ENCODE measurements at places on chromosomes 7 and 10.

GRCh38 chr10:69774596-69774995 lies 27.1 kb upstream of the COL13A1 start:
- DNase-seq: no peak

DNA sequence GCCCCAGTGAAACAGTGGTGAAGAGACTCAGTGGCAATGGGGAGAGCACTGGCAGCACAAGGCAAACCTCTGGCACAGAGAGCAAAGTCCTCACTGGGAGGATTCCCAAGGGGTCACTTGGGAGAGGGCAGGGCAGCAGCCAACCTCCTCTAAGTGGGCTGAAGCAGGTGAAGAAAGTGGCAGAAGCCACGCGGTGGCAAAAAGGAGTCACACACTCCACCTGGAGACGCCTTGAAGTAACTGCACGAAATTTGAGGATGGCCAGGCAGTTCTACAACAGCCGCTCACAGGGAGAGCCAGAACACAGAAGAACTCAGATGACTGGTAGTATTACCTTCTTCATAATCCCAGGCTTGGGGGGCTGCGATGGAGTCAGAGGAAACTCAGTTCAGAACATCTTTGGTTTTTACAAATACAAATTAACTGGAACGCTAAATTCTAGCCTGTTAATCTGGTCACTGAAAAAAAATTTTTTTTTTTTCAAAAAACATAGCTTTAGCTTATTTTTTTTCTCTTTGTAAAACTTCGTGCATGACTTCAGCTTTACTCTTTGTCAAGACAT lies 574 bp upstream of the IL6 start:
- peak; percentile 35 for DNase-seq

DNA sequence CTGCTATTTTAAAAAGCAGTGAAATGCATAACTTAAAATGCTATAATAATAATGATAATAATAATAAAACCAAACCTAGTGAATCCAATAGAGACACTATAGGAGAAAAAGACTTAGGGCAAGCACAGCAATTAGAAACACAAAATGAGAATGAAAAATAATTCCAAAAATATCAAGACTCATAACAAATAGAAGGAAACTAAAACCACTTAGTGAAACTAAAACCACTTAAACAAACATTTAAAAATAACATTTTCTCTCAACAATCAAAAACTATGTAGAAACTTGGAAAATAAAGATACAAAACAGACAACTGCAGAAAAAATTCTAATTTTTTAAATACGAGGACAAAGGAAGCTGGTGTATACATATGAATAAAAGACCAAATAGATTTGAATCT lies 655.2 kb upstream of the NRG3 start:
- DNase-seq: no peak

DNA sequence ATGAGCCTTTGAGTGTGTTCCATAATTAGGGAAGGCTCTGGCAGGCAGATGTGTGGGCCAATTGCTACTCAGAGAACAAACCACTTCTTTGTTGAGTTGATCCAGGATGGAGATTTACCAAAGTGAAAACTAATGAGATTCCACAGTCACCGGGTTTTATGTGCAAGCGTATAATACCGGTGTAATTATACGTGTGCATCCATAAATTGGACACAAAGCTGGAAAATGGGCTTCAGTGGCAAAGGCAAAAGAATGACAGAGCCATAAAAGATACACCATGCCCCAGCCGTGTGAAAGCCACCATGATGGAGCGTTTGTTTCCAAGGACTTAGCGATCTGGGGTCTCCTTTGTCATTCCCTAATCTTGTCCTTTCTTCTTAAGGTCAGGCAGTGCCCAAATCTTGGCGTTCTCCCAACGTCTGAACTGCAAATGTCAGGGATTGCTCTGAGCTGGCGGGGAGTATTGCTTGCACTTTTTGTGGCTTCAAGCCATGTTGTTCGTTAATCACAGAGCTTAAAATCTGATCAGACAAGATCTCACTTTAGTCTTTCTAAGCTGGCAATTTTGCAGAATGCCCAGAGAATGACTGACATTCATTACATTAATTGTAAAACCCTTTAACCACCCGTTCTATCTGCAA lies 70.1 kb downstream of the NPTX2 start:
- no peak for DNase-seq

GRCh38 chr7:68434857-68435256 lies 1163.4 kb upstream of the AUTS2 start:
- no peak for DNase-seq

- peak; percentile 9 for DNase-seq
Observed at GRCh38 chr7:30925117-30925516, 13.5 kb downstream of the AQP1 start.

DNA sequence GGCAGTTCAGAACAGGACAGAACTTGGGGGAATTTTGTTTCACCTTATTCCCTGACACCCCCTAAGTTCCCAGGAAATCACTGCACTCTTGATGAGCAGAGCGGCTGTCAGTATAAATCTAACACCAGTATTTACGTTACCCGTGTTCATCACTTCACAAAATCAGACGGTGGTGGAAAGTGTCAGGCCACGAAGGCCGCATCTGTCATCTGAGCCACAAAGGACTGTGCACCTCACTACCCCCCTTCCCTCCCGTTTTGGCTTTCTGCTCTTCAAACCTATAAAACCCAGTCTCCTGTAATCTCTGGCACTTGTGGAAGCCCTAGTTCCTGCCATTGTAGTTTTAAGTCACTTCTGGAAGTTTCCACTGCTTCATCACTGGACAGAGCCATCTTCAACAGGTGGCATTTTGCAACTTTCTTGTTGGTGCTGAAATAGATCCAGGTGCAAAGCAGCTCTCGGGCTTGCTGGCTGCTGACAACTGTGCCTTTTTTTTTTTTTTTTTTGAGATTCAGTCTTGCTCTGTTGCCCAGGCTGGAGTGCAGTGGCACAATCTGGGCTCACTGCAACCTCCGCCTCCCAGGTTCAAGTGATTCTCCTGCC lies 9.5 kb downstream of the ZFAND2A start:
- DNase-seq: no peak

- DNase-seq: peak; percentile 36
Observed at GRCh38 chr7:30548845-30549244, 44.2 kb upstream of the GGCT start.

DNA sequence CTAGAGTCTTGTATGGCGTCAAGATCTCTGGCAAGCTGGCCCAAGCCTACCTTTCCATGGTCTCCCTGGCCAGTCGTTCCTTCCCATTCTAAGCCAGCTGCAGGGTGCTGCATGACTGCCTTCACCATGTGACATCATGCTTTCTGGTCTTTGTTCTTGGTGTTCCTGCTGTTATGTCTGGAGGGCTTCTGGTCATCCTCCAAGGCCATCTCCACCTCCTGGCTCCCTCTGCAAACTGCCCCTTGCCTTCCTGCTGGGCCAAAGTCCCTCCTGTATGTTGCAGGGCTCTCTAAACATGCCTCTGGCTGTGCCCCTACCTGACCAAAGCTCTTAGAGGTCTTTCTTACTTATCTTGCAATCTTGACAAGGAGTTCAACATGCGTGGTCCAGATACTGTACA lies 44.4 kb upstream of the SHH start:
- DNase-seq: no peak

- no peak for DNase-seq
Observed at GRCh38 chr10:80203835-80204676, 1.3 kb downstream of the ANXA11 start.
